Pons (tissue), 1 donor: ENCODE measurements at places on chromosomes 16 and 17.
A peak's percentile ranks its signal among the peaks of the same experiment; 100 is the strongest.

DNA sequence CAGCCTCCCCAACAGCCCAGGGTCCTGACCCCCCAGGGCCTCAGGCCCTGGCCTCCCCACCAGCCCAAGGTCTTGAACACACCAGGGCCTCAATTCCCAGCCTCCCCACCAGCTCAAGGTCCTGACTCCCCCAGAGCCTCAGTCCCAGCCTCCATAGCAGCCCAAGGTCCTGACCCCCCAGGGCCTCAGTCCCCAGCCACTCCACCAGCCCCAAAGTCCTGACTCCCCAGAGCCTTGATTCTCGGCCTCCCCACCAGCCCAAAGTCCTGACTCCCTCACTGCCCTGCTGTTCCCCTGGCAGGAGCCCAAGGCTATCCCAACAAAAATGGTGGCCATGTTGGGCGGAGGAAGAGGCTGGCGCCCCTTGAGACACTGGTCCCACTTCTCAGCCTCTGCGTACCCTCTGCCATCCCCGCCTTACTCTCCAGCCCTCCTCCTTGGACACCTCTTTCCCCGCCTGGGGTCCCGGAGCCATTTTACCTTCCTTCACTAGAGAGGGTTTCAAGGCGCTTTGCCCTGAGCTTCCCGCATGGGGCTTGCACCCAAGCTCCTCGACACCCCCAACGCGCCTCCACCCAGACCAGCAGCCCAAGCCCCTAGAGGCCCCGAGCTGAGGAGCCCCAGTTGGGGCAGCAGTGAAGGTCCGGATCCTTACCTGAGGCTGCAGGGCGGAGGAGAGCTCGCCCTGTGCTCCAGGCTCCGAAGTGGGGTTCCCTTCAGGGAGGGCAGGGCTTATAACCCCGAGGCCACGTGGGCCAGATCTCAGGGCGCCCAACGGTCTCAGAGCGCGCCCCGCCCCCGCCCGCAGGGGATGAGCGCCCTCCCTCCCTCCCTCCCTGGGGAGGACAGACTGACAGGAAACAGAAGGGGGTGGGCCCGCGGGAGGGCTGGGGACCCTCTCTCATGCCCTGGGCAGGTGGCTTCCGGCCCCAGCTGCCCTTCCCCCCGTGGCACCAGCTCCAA lies 3.5 kb upstream of the TSPOAP1 start:
- peak; percentile 54 for DNase-seq

GRCh38 chr16:73214825-73215677 lies 167.1 kb upstream of the ZFHX3 start:
- DNase-seq = no peak

GRCh38 chr17:63550817-63551639 lies 751 bp downstream of the DCAF7 start:
- DNase-seq = peak; percentile 9

DNA sequence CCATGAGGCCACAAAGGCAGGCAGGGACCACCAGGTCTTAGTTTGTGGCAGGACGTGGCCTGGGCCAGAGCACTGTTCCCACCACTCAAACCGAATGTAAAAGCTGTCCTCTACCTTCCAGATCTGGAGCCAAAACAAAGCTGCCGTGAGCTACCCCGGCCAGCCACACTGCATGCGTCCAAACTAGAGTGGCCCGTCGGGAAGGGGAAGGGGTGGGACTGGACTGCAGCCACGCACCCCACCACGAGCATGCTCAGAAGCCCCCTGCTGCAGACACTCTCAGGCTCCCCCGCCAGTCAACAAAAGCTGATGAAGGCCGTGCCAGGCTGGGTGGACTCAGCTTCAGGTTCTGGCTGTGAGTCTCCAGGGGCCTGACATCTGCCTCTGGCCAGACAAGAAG lies 15.2 kb downstream of the SLC13A5 start:
- no peak for DNase-seq

- no peak for DNase-seq
These were observed 335.7 kb downstream of the GRIN2A start for GRCh38 chr16:9846362-9847099.

GRCh38 chr17:50605429-50605828 lies 29.3 kb upstream of the ABCC3 start:
- DNase-seq = no peak

GRCh38 chr16:10834130-10834529 lies 15.5 kb upstream of the TVP23A start:
- no peak for DNase-seq

DNA sequence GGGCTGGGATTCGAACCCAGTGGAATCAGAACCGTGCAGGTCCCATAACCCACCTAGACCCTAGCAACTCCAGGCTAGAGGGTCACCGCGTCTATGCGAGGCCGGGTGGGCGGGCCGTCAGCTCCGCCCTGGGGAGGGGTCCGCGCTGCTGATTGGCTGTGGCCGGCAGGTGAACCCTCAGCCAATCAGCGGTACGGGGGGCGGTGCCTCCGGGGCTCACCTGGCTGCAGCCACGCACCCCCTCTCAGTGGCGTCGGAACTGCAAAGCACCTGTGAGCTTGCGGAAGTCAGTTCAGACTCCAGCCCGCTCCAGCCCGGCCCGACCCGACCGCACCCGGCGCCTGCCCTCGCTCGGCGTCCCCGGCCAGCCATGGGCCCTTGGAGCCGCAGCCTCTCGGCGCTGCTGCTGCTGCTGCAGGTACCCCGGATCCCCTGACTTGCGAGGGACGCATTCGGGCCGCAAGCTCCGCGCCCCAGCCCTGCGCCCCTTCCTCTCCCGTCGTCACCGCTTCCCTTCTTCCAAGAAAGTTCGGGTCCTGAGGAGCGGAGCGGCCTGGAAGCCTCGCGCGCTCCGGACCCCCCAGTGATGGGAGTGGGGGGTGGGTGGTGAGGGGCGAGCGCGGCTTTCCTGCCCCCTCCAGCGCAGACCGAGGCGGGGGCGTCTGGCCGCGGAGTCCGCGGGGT lies at the start of gene CDH1:
Gene CDH1 (plus strand): TSS at position 247 of the 684 bp plus-strand sequence. CDS start 124 bp downstream, at position 371.
- DNase-seq = no peak

DNA sequence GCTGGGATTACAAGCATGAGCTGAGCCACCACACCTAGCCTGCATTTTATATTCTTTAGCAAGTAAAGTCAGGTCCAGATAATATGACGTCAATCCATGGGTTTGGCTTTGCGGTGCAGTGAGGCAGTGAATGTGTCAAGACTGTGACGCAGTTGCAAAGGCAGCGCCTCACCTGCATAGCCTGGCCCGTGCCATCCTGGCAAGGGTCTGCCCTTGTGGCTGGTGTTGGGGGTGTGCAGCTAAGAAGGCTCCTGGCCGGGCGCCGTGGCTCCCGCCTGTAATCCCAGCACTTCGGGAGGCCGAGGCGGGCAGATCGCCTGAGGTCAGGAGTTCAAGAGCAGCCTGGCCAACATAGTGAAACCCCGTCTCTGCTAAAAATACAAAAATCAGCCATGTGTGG lies 7.0 kb downstream of the PDF start:
- no peak for DNase-seq
